Stimulated activated CD4-positive, alpha-beta T cell treated with anti-CD3 and anti-CD28 coated beads, TNF-alpha, amount 100 ng/mL, for 1 hour (primary cell): ENCODE measurements at places on chromosomes 4 and X.

DNA sequence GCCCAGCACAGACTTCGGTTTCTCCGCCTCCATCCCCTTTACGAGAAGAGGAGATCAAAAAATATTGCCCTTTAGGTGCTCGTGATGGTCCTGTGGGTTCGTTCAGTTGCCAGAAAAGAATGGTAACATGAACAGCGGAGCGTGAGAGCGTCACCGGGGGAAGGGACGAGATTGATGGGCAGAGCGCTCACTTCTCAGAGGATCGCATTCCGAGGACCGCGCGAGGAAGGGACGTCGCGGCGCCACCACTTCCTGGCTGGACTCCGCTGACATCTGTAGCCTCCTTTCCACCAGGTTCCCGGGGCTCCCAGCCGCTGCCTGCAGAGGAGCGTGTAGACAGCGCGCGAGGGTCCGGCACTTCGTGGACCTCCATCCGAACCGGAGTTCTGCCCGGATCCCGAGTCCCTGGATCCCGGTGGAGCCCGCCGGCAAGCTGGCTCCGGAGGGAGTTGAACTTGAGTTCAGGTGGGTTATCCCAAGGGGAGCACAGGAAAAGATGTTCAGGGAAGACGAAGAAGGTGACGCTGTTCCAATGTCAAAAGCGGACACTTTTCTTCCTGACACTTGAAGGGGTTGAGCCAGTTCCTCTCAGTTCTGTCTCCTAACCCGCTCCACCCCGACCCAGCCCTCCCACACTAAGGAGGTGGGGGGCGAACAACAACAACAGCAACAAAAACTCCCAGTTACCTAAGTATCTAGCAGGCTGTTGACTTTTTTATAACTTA is 484 bp downstream of the GALNTL6 start:
- DNase-seq = no peak

GRCh38 chrX:151790481-151791160 is 56.1 kb downstream of the CNGA2 start:
- DNase-seq = no peak

DNA sequence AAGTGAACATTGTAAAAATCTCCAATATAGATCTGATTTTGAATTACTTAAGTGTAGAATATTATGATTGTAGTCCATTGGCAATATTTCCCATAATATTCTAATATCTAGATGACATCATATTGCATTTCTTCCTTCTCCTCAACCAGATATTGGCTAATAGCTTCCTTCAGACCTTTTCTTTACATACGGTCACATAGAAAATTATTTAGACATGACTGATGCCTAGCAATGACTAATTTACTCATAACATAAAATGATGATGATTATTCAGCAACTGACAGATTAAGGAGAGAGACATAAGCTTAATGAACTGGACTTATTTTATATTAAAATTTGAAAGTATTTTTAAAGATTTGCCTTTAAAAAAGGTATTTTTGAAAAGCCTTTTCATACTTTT is 1287.6 kb downstream of the STIM2 start:
- DNase-seq = no peak

GRCh38 chr4:154526151-154526550 is 24.0 kb downstream of the PLRG1 start:
- no peak for DNase-seq

- DNase-seq = peak; percentile 85
Observed at GRCh38 chr4:56387023-56388001, at the start of gene AASDH. TSS of gene AASDH (minus strand) at chr4:56387491. CDS start at chr4:56384299, 3,192 bp downstream.

DNA sequence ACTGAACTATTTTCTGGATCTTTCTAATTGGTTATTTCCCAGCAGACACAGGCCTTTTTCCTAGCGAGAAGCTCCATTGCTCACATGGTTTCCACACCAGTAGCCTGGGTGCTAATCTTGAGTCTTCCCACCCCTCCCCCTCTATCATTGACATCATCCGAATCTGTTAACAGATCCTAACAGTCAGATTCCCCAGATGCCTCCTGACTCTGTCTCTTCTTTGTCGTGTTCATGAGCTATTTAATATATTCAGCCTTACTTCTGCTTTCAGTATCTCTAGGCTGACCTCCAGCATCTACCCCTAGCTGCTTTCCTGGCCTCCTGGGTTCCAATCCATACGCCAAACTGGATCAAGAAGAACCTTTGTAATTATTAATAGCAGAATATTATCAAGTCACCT is 85.0 kb downstream of the CLNK start:
- no peak for DNase-seq

GRCh38 chr4:79495447-79495846 is 87.4 kb upstream of the GK2 start:
- no peak for DNase-seq

GRCh38 chr4:70607334-70607853 is 15.3 kb downstream of the AMBN start:
- no peak for DNase-seq

GRCh38 chrX:153885968-153886903 is at the start of gene L1CAM:
TSS of gene L1CAM (minus strand) at chrX:153886173. CDS start at chrX:153875836, 10,337 bp downstream.
- peak; percentile 14 for DNase-seq
